ENCODE measurements at places on chromosomes 12 and 14. TPM values are rescaled to one million over a fixed set of nuclear protein-coding genes. Genes with fewer than 3 reads are reported as not detected.

Gene KRT74
- not detected for polyA plus RNA-seq

GRCh38 chr12:53766881-53767280 lies 15.1 kb upstream of the CISTR start:
- no peak for DNase-seq

DNA sequence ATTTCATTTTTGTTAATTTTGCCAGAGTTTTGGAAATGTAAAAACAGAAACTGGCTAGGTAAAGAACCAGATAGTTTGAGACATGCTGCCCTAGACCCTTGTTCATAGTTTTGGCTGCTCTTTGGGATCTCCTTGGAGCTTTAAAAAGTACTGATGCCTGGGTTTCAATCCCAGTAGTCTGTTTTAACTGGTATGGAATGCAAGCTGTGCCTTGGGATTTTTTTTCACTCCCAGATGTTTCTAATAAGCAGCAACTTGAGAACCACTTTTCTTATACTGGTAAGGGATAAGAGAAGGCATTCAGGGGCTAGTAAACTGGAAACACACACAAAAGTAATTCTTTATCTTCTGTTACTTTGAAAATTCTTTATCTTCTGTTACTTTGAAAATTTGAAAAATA lies 18.8 kb downstream of the SLC35F4 start:
- no peak for DNase-seq

- no peak for DNase-seq
Observed at GRCh38 chr14:92199763-92200162, 78.0 kb downstream of the CPSF2 start.
